ENCODE measurements at places on chromosomes 12 and 14.

GRCh38 chr12:3295646-3296408, 195.2 kb upstream of the PRMT8 start:
- DNase-seq: no peak

GRCh38 chr12:64706857-64707256, 52.3 kb downstream of the GNS start:
- DNase-seq: no peak

DNA sequence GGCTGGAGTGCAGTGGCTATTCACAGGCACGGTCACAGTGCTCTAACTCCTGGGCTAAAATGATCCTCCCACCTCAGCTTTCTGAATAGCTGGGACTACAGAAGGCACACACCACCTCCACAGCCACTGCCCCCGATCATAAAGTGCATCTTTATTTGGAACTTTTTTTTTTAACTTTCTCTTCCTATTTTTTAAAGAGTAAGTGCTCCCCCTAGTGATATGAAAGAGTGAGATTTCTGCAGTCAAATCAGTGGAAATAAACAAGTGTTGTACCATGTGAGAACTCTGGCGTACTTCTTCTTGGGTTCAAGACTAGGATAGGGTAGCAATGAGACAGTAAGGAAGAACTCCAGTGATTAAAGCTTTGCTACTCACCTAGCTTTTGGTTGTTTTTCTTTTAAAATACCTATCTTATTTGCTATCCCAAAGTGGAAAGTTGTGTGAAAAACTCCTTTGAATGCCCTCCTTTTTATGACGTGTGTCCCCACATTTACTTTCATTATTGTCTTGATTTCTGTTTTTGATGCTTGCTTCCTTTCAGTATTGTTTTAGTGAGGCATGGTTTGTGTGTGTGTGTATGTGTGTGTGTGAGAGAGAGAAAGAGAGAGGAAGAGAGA, 6.6 kb downstream of the PPP4R4 start:
- DNase-seq: peak; percentile 25

GRCh38 chr12:1594006-1594260, 448 bp downstream of the FBXL14 start:
- peak; percentile 57 for DNase-seq

DNA sequence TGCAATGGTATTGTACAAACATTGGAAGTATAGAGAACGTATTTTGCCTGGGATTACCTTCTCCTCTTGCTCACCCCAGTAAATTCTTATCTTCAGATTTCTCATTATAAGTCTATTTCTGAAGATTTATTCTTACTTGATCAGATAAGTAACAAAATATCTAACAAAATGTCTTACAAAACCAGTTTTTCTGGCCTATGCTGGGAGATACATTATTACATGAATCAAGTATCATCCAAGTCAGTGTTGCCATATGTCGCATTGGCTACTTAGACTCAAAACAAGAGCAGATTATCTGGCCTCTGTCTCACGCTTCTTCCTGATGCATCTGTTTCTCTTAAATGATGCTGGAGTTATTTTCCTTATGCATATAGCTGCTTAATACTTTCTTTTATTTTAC, 408.5 kb downstream of the CCER1 start:
- no peak for DNase-seq

DNA sequence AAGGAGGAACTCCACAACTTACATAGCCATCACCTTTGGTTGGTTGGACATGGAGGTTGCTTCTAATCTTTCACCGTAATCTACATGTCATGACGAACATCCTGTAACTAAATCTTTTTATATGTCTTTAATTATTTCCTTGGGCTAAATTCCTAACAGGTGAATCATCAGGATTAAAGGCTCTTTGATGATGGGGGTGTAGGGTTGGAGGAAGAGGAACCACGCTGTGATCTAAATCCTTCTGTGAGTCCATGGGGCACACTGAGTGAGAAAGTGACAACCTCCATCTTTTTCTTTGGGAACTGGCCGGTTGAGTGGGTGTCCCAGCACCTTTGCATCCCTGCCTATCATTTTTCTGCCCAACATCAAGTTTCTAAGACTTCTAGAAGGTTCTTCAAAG, 31.1 kb upstream of the MAP1LC3B2 start:
- DNase-seq: no peak

DNA sequence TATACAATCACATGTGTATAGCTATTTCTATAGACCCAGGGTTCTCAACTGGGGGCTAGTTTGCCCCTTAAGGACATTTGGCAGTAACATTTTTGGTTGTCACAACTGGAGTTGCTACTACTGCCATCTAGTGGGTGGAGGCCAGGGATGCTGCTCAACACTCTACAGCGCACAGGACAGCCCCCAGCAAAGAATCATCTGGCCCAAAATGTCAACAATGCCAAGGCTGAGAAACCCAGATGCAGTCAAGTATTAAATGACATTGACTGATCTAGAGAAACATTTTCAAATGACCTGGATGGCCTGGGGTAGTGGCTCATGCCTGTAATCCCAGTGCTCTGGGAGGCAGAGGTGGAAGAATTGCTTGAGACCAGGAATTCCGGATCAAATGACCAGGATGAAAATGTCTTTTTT, 5.8 kb downstream of the WSB2 start:
- peak; percentile 56 for DNase-seq

DNA sequence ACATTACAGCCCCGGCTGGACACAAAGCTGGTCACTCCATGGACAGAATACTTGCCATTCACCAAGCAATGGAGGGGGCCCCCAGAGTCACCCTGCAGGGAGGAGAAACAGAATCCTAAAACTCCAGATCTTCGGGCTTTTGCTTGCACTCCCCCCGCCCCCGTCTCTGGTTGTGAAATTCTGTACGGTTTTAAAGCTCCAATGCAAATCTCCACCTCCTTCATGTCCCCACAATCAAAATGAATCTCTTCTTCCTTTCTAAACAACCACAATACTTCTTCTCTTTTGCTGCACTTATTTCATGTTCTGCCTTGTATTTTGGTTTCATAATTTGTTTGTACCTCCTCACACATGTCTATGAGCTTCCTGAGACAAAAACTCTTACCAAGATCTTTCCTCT, 5.8 kb upstream of the BIN2 start:
- no peak for DNase-seq

- no peak for DNase-seq
Observed at GRCh38 chr12:6584293-6584692, 16.2 kb upstream of the NOP2 start.

- no peak for DNase-seq
Observed at GRCh38 chr14:95059126-95059525, 98.2 kb downstream of the DICER1 start.

DNA sequence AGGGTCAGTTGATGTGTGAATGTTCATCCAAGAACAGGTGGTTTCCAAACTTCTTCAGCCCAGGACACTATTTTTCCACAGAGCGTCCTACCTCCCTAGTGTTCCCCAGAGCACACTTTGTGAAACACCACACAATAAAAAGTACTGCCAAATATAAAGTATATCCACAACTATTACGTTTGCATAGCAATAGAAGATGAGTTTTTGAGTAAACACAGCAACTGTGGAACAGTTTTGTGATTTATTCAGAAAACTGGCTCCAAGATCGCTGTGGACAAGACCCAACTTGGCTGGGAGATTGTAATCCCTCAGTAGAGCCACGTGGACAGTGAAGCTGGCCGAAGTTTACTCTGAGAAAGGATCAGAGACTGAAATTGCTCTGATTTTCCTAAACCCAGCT, 14.5 kb upstream of the MAP1LC3B2 start:
- DNase-seq: no peak

DNA sequence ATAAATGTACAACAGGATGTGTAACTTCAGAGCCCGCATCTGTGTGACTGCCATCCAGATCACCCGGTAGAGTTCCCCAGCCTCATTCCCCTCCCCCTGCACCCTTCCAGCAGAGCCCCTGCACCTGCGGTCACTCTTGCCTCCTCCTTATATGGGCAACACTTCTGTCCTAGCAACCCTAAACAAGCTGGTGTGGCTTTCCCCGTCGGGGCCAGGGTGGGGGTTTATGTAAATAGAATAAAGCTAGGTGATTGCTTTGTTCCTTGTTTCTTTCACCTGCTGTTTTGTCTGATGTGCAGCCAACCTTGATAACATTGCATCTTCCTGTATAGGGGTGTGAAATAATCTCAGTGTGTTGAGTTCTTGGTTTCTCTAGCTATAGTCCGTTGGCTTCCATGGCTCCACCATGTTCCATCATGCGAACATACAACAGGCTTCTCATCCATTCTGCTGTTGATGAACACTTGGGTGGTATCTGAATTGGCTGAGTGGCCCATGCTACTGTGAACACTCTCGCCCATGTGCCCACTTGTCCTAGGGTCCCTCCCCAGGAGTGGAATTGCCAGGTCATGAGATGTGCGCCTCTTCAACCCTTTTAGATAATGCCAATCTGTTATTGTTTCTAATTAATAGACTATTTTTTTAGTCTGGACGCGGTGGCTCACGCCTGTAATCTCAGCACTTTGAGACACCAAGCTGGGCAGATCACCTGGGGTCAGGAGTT, 102.2 kb downstream of the KIF26A start:
- DNase-seq: no peak

- DNase-seq: no peak
Observed at GRCh38 chr14:79062226-79062625, 892.1 kb downstream of the NRXN3 start.

DNA sequence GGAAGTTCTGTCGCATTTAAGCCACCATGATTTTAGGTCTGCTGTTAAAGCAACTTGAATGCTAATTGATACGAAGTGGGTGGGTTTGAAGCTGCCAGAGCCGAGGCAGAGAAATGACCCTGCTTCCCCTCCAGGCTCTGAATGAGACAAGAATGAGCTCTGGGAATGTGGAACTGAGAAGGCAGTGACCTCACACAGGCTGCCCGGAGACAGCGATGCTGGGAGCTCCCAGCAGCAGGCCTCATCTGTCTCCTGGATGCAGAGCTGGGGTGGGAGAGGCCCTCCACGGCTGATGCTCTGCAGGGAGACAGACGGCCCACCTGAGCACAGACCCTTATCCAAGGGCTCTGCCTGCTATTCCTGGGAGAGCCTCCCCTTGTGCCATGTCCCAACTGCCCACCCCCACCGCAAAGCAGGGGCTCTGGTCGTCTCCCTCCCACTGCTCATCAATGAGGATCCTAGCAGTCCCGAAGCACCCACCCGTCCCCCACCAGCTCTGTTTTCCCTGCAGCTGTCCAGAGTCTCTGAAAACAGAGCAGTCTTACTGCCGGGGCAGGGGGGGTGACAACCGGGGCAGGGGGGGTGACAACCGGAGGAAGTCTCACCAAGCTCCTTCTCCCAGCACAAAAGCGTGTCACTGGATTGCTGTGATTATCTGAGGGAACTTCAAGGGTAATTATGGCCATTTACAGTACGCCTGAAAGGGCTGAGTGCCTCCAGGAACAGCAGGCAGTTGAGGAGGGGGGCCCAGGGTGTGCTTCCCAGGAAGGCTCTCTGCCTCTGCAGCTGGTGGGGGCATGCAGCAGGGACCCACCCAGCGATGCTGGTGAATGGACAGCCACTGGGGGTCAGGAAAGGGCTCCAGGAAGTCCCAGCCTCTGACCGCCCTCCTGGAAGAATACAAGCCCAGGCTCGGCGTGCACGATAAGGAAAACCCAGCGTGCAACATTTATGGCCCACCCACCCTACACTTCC, 67.8 kb downstream of the CHGA start:
- no peak for DNase-seq

All from HEK293T (cell line).